GM12891 (cell line): ENCODE measurements at places on chromosomes 6 and 20.

GRCh38 chr20:63330084-63330760 is 30.9 kb downstream of the CHRNA4 start:
- DNase-seq: no peak

GRCh38 chr6:137728386-137729349 is 138.4 kb upstream of the TNFAIP3 start:
- no peak for DNase-seq

DNA sequence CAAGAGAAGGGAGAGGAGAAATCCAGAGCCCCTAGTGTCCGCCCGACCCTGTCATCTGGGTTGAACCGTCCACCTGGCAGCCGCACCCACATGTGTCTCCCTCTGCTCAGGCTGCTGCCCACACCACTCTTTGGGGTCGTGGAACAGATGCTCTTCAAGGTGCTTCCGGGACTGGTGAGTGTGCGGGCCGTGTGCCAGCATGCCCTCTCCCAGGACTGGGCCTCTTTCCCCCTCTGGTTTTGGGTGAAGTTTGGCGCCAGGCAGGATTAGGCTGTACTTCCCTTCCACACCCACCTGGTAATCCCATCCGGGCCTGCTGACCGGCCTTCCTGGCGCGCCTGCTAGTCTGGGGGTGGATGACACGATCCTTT is 7.9 kb downstream of the BPIFB3 start:
- DNase-seq: no peak

DNA sequence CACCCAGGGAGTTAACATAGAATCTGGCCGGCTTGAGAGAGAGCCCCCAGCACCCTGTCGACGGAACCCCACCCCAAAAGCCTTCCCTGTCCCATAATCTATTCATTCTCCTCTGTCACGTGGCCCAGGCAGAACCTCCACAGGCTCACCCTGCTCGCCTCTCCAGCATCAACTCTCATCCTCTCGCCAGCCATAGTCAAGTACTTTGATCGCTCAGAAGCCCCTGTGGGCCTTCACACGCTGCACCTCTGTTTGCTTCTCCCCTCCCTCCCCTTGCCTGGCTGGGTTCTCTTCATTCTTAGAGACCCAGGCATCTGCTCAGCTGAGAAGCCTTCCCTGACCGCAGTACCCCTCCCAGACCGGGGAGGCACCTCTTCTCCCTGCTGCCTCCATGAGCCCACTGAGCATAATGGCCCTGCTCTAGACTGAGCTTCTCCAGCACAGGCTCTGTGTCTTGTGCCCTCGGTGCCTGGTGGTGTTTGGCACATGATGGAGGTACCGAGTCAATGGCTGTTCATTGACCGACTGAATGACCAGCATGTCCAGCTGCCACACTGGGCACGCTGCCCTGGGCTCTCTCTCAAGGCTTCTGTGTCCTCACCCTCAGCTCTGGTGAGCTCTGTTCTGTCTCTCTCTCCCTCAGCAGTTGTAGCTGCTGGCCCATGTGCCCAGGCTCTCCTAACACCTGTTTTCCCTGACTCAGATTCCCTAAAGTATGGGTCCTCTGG is 33.7 kb downstream of the PKIG start:
- DNase-seq: no peak

DNA sequence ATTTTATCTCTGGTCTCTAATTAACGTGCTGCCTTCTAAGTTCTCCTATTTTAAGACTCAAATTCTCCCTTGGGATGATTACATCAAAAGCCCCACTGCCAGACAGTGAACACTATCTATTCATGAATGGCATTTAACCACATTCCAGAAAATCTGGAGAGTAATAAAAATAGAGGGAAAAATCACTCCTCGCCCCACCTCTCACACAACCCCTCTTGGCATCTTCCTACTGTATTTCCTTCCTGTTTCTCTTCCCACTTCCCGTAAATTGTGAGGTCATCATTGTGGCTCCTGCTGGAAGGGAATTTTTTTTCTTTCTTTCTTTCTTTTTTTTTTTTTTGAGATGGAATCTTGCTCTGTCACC is 31.5 kb downstream of the RAB44 start:
- no peak for DNase-seq

GRCh38 chr6:22102671-22103070 is 194.2 kb downstream of the PRL start:
- DNase-seq: no peak

DNA sequence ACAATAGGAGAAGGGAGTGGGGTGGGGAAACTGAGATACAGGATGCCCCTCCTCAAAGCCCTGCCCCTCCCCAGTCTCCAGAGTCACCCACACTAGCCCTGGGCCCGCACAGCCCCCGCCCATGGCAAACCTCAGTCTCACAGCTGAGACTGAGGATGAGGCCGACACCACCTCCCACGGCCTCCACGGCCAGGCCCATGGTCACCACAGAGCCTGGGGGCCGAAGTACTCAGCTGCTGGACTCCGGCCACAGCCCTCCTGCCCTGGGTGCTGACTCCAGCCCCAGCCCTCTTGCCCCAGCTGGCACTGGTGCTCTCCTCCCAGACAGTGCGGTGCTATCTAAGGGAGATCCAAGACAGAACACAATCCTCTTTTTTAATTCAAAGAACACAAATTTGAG is 176.1 kb downstream of the TTLL2 start:
- DNase-seq: no peak

DNA sequence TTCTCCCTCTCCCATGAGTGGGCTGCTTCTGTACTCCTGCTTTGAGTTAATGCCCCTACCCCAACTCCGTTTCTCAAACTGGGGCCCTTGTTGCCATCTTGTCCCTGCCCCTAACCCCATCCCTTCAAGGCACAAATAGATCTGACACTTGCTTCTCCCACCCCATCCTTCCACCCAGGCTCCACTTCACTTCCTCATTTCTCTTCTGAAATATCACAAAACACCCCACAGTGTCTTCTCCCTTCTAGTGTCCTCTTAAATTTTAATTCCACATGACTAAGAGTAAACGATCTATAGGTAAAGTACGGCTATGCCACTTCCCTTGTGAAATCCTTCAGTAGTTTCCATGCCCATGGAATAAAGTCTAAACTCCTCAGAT is 571.6 kb upstream of the NOX3 start:
- DNase-seq: no peak
